ENCODE measurements at places on chromosomes 5 and 9.

- no peak for DNase-seq
These were observed 30.7 kb downstream of the RAI14 start for GRCh38 chr5:34686762-34687268.

GRCh38 chr9:38765101-38765500, 45.2 kb upstream of the FAM240B start:
- no peak for DNase-seq

DNA sequence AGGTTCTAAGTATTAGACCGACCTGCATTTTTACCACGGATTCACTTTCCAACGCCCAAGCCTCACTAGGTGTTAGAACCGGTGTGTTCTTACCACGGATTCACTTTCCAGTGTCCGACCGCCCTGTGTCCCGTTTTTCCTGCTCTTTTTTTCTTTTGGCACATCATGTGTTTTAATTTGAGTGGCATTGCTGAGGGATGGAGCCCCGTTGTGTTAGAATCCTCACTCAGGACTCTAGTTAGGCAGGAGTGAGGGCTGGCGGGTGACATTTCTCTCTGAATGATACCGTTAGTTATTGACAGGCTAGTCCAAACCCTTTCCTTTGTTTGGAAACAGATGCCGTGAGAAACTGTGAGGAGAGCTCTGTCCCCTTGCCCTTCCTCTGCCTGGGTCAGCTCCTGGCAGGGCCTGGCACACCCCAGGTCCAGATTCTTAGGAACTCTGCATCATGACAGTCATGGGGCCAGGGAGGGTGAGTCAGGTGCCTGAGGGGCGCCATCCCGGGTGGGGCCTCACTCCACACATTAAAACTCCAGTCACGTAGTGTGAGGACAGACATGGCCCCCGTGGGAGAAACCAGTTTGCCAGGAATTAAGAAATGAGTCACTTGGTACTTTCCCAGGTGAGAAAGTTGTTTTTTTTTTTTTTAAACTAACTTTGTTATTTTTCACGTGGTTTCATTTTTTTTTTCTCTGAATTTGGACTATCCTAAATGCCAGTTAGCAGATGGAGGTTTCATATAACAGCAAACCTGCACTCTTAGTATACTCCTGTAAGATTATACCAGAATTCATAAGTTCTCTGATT, 15.8 kb downstream of the EXOC3 start:
- DNase-seq: peak; percentile 16

- DNase-seq: no peak
These were observed 1353.7 kb upstream of the ACO1 start for GRCh38 chr9:31030741-31031202.

DNA sequence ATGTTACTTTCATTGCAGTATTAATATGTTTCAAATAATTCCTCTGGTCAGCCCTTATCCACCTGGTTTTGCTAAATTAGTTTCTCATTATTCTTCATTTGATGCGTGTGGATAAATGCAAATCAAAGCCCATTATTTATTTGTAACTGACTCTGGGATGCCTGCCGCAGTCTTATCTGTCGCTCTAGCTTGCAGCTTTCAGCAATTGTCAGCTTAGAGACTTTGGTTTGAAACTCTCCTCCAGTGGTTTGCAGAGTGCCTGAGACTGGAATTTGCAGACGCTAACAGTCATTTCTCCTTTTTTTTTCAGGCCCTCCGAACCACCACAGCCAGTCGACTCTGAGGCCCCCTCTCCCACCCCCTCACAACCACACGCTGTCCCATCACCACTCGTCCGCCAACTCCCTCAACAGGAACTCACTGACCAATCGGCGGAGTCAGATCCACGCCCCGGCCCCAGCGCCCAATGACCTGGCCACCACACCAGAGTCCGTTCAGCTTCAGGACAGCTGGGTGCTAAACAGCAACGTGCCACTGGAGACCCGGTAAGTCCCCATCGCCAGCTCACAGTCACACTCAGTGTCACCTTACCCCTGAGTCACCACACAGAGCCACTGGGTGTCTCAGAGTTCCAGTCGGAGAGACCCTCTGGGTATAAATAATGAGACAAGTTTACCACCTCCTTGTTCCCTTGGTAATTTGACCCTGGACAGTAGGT, 339.0 kb upstream of the WWC1 start:
- no peak for DNase-seq

GRCh38 chr5:164627021-164627420, 1121.6 kb downstream of the MAT2B start:
- no peak for DNase-seq

DNA sequence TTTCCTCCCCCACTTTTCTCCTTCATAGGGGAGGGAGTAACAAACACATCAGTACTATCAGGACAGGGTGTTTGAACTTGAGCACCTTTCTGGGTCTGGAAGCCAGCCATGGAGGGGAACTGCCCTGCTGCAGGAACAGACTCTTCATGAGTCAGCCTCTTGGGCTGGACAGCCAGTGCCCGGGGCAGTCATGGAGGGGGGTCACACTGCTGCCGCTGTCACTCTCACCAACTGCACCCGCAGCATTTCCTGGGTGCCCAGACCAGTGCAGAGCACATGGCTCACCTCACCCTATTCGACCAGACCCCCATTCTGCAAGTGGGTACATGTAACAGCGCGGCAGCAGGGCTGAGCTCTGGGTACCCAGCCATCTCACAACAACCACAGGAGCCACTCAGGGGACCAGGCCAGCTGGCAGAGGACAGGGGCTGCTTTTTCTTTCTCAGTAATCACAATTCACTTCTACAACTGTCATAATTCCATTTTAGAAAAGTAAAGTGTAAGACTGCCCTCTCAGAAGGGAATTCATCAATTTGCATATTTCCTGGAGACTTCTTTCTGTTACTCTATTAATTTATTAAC, 118.4 kb downstream of the CTNND2 start:
- no peak for DNase-seq

GRCh38 chr9:122337556-122337929, 33.3 kb upstream of the PTGS1 start:
- DNase-seq: no peak
